Mesothelial cell of epicardium (in vitro differentiated cells): ENCODE measurements at places on chromosomes 5 and 9. TPM values are rescaled to one million over a fixed set of nuclear protein-coding genes. Genes with fewer than 3 reads are reported as not detected.

DNA sequence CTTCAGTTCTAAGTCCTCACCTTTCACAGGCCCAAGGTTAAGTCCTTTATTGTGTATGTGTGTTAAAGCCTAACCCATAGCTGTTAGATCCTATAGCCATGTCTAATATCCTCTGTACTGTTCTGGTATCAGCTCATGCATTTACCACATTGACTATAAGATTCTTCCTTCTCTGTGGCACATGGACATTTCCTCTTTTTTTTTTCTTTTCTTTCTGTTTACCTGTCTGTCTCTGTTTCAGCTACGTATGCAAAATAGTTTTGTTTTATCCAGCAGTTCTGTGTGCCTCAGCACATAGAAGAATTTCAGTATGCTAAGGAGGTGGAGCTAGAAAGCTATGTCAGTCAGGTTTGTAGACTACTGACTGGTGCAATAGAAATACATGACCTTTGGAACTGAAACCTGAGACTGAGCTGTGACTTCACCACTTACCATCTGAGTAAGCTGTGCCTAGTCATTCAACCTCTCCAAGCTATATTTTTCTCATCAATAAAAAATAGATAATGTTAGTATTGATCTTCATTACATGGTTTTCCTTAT lies 155.6 kb upstream of the VLDLR start:
- DNase-seq = no peak

DNA sequence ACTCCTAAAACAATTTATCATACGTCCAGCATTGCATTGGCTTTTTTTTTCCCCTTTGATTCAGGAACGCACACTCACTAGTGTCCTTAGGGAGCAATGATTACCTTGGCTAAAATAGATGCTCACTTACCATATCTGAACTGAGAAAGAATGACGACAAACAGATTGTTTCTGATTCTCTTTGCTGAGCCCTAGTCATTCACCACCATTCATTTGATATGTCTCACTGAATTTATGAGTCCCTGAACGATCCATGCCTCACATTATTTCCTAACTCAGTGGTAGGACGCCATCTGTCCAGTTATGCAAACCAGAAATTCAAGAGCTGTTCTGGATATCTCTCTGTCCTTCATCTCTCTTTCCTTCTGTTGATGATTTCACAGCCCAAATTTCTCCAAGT lies 39.3 kb upstream of the DAB2 start:
- DNase-seq = no peak

GRCh38 chr9:14052359-14052758 lies 261.6 kb downstream of the NFIB start:
- DNase-seq = no peak

DNA sequence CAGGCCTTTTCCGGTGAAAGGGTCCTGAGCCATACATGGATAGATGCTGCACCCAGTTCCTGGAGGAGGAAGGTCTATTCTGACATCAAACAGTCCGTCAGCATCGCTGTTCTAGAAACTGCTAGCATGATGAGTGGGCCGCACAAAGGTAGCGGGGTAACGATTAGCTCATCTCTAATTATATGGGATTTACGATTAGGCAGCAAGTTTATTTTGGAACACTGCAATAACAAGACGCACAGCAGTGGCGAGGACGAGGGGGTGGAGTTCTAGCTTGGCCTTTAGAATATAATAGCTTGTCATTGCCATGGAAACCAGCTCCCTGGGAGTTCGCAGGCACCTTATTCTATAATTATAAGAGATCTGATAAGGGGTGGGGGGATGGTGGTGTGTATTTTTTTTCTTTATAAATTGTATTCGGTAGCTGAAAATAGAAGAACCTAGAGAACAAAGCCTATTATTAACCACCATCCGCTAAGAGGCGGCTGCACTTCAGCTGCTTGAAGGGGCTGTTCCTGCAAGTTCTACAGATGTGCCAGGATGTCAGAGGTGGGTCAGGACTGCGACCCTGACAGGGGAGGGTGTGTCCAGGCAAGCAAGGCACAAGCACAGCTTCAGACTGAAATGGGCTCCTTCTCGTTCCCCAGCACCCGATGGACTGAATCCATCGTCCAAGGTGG lies 311.0 kb downstream of the AGTPBP1 start:
- DNase-seq = no peak

- peak; percentile 29 for DNase-seq
These were observed at the start of gene FCN1 for GRCh38 chr9:134917431-134918373. FCN1 (minus strand) TSS chr9:134917912; CDS start chr9:134917871, 41 bp downstream.

DNA sequence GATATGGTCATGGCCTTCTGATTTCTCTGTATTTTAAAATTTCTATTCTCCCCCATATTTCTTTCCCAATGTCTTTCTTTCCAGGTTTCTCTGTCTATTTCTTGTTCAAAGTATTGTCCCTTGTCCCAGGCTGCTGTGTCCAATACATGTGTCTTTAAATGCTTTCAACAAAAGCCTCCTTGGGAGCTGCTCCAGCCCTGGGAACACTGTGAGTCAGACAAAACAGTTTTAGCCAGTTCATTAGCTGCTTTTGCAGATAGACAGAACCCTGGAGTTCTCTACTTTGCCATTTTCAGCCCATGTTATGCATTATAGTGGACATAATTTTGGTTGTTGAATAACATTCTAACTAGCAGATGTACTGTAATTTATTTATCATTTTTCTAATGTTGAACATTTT lies 20.5 kb upstream of the JAK2 start:
- no peak for DNase-seq

- DNase-seq = no peak
These were observed 12.9 kb upstream of the F2RL1 start for GRCh38 chr5:76805821-76806505.

DNA sequence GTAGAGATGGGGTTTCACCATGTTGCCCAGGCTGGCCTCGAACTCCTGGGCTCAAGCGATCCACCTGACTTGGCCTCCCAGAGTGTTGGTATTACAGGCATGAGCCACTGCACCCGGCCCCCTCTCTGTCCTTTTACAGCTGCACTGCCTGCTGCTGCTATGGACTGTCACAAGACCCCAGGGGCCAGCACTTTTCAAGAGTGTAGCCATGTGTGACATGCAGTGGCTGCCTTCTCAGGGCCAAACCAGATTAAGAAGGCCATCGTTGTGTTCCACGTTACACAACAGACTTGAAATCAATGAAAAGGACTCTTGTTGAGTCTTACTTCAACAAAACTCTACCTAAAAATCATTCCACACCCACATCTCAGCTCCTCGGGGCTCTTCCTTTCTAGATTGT lies 78.9 kb upstream of the ICE1 start:
- no peak for DNase-seq

DNA sequence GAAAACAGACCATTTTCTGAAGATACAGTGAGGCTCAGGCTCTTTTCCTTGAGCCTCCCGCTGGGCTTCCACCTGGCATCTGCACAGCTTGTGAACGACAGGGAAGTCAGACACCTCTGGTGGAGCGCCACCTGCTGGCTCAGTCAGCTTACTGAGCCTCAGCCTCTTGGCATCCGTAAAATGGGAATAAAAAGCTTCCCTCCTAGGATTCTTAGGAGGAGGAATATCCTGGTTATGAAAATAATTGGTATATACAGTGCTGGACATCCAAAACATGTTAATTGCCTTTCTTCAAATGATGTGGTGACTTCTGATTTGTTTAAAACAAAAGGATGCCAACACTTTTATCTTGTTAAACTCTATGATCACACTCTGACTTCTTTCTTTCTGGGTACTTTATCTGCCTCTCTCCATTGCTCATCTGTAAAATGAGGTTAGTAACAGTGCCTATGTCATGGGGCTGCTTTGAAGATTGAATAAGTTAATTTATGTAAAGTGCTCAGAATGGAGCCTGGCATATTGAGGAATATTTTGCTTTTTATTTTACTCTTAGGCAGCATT lies 67.5 kb downstream of the MAMDC2 start:
- peak; percentile 57 for DNase-seq

DNA sequence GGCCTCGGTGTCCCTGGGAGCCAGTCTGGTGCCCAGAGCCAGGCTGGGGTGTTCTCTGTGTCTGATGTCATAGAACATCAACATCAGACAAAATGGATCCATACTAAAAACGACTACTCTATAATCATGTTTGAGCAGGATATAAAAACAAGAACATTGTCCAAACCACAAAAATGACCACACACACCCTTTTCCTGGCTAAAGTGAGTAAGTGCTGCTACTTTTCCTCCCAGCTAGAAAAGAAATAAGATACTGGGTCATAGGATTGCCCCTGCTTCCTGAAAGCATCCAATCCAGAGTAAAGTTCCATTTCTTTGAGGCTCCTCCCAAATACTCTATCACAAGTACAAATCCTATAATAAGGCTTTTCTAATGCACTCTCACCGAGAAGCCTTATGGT lies 19.7 kb upstream of the TRAF1 start:
- DNase-seq = no peak

DNA sequence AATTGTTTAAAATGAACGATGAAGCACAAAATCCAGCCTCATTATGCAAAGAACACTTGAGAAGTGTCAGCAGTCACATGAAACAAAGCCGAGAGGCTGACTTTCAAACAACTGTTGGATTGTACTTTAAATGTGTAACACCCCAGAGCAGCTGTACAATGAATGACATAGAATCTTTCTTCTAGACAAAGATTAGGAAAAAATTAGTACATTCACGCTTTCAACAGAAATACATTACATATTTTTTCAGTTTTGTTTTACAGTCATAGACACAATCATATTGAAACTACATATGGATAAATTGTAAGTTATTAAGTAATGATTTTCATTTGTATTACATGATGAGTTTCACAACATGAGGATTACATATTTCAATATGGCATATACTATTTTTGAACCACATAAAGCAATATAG lies 10.6 kb upstream of the AGXT2 start:
- DNase-seq = no peak

GRCh38 chr5:94751460-94751859 lies 133.0 kb downstream of the SLF1 start:
- DNase-seq = no peak

- no peak for DNase-seq
These were observed 1229.9 kb downstream of the MAT2B start for GRCh38 chr5:164735334-164735733.

DNA sequence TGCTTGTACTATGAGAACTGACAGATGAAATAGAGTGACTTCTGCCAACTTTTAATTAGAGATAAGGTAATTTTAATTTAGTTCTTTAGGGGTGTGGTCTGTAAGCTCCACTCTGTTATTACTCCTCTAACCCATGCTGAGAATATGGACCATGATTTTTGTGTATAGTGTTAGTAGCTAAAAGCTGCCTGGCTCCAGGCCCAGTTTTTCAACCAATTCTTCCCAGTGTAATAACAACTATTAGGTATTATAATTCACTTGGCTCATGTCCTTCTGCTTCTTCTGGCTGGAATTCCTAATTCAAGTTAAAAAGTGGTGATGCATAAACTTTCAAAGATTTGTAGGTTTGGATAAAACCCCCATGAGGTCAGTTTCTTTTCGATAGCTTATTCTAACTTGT lies 216.3 kb downstream of the ISL1 start:
- DNase-seq = no peak

GRCh38 chr5:171961117-171961516 lies 45.3 kb downstream of the FBXW11 start:
- no peak for DNase-seq

The CAVIN4 gene
- 4.3 to 4.9 TPM (median 4.8 TPM) in 3 replicates for total RNA-seq

The PCDHB15 gene
- total RNA-seq = 2.2 to 2.4 TPM (median 2.3 TPM) in 3 replicates

The RAB24 gene
- 28.3 to 31.8 TPM (median 30.3 TPM) in 3 replicates for total RNA-seq

The CACFD1 gene
- total RNA-seq = 35.4 to 44.5 TPM (median 40.2 TPM) in 3 replicates

The LCN6 gene
- not detected in 3 replicates for total RNA-seq

The IFNA16 gene
- not detected in 3 replicates for total RNA-seq
